AG04450 (cell line): ENCODE measurements at places on chromosomes 3 and 15.

DNA sequence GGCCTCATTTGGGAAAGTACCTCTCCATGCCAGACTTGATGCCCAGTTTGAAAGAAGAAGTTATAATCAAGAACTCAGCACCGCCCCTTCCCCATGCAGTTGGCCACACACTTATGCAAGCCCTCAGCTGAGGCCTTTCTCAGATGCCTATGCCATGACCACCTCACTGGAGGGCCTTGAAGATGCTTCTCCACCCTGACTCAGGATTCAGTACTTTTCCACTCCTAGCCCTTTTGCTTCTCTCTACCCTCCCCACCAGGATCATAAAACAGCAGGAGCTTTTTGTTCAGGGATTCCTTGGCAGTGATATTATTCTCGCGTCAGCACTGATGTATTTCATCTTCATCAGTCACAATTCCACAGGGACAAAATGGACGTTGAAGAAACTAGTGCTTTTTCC, 313.5 kb downstream of the PYDC2 start:
- DNase-seq = no peak

GRCh38 chr15:72202302-72202701, 4.7 kb upstream of the GRAMD2A start:
- DNase-seq = no peak

GRCh38 chr3:8327739-8328138, 173.9 kb upstream of the LMCD1 start:
- no peak for DNase-seq

GRCh38 chr3:31908391-31909097, 72.5 kb downstream of the OSBPL10 start:
- DNase-seq = no peak

DNA sequence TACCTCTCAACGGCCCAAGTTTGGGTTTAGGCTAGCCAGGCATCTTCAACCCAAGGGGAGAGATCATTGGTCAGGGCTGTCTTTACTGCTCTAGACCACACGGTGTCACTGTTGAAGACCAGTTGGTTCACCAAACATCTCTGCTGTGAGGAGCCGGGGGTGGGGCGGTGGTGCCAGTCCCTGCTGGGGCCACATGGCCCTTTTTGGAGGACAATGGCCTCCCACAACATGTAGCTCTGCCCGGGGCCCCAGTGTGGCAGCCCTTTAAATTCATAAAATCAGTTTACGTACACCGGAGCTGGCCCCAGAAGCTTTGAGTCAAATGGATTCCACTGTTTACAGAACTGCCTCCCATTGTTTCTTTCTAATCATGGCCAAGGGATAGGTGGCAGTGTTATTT, 19.1 kb upstream of the TM4SF18 start:
- no peak for DNase-seq
